Bronchial epithelial cell (primary cell): ENCODE measurements at places on chromosomes 2 and 18. TPM values are rescaled to one million over a fixed set of nuclear protein-coding genes. Genes with fewer than 3 reads are reported as not detected.
A peak's percentile ranks its signal among the peaks of the same experiment; 100 is the strongest.

Gene FTCDNL1
- total RNA-seq: 0.53 and 1.0 TPM in 2 replicates

GRCh38 chr18:37507239-37507638 lies 58.4 kb downstream of the CELF4 start:
- DNase-seq: no peak

Gene DSG1
- total RNA-seq: under 0.01 and 0.64 TPM in 2 replicates

GRCh38 chr18:53698907-53699306 lies 525.6 kb downstream of the MBD2 start:
- DNase-seq: peak; percentile 46

GRCh38 chr2:106867196-106867953 lies 18.6 kb downstream of the ST6GAL2 start:
- DNase-seq: no peak

DNA sequence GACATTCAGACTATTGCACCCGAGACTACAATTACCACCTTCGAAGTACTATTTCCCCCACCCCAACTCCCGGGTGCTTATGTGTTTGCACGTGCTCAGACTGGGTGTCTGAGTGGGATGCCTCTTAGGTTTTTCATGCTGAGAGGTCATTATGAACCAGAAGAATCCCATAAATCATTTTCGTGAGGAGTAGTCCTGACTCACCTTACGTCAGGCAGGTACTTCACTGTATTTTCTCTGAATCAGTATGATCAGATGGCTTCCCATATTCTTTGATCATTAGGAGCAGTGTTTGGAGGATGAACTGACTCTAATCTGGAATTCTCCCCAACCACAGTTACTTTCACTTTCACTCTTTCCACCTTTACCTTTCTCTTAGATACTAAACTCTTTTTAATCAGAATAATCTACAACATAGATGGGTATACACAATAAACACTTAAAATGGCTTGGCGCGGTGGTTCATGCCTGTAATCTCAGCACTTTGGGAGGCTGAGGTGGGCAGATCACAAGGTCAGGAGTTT lies 38.4 kb upstream of the STAT4 start:
- DNase-seq: no peak
